ENCODE measurements at places on chromosomes 16 and 17. TPM values are rescaled to one million over a fixed set of nuclear protein-coding genes. Genes with fewer than 3 reads are reported as not detected.

SPAG5 gene
- total RNA-seq, result 15.0 TPM

DNA sequence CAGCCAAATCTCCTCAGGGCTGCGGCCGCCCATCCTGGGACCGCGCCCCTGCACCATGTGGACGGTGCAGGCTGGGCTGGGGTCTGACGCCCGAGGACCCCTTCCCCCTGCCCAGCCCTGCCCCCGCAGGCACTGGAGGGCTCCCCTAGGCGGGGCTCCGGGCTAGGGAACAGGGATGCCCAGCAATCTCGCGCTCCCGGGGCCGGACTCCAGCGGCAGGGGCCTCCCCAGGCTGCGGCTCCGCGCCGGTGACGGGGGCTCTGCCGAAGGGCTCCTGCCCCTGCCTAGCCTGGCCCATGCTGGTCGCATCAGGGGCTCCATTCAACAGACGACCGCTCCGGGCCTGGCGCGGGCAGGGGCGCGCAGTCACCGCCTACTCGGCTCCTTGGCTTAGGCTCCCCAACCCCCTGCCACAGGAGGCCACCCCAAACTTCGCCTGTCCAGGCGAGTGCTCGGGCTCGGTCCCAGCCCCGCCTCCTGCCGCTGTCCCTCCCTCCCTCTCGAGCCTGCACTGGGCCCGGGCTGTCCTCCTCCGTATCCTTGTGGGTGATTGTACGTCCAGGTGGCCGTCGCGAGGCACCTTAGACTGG, 27.4 kb upstream of the ADORA2B start:
- H3K36me3 ChIP-seq, result no peaks in the 10 kb centered on the region
- H3K27me3 ChIP-seq, result peaks cover 4% of the 10 kb centered on the region
- no peak overlapping the region for H3K27ac ChIP-seq
- H3K4me1 ChIP-seq, result peaks cover 8% of the 10 kb centered on the region
- no peak overlapping the region for H3K4me3 ChIP-seq

- peaks cover 17% of the 10 kb centered on the region for H3K4me1 ChIP-seq
- H3K27ac ChIP-seq, result no peak overlapping the region
- H3K36me3 ChIP-seq, result no peaks in the 10 kb centered on the region
Observed at GRCh38 chr17:77885678-77886386, 72.7 kb upstream of the TNRC6C start.

- peaks cover 6% of the 10 kb centered on the region for H3K36me3 ChIP-seq
- no peak overlapping the region for H3K4me3 ChIP-seq
- DNase-seq, result no peak
- H3K4me1 ChIP-seq, result no peaks in the 10 kb centered on the region
- no peaks in the 10 kb centered on the region for H3K27me3 ChIP-seq
Observed at GRCh38 chr16:27712251-27712711, 162.3 kb downstream of the KATNIP start.

DNA sequence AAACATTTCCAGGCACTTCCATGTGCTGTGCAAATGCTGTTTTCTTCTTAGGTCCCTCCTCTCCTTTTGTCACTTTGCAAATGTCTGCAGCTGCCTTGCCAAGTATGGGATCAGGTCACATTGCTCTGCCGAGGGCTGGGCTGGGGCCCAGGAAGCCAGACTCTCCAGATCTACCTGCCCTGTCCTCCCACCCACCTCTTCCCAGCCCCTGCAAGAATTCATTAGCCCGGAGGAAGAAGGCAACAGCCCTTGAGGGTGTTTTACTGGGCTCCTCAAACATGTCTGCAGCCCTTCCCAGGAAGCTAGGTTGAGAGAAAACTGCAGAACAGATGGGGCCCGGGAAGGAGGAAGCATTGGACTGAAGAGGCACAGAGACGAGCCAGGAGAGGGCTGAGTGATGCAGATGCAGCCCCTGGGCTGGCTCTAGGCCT, 47.1 kb downstream of the WSB1 start:
- H3K27ac ChIP-seq, result no peak overlapping the region
- H3K36me3 ChIP-seq, result no peaks in the 10 kb centered on the region
- DNase-seq, result peak; percentile 50
- H3K27me3 ChIP-seq, result no peaks in the 10 kb centered on the region
